ENCODE measurements at places on chromosomes 4 and X. TPM values are rescaled to one million over a fixed set of nuclear protein-coding genes. Genes with fewer than 3 reads are reported as not detected.
A peak's percentile ranks its signal among the peaks of the same experiment; 100 is the strongest.

GRCh38 chr4:31877429-31877828 is 1157.3 kb downstream of the PCDH7 start:
- no peaks in the 10 kb centered on the region for H3K4me1 ChIP-seq
- no peak overlapping the region for H3K27ac ChIP-seq
- no peak for DNase-seq
- no peaks in the 10 kb centered on the region for H3K36me3 ChIP-seq
- H3K4me3 ChIP-seq = no peak overlapping the region

DNA sequence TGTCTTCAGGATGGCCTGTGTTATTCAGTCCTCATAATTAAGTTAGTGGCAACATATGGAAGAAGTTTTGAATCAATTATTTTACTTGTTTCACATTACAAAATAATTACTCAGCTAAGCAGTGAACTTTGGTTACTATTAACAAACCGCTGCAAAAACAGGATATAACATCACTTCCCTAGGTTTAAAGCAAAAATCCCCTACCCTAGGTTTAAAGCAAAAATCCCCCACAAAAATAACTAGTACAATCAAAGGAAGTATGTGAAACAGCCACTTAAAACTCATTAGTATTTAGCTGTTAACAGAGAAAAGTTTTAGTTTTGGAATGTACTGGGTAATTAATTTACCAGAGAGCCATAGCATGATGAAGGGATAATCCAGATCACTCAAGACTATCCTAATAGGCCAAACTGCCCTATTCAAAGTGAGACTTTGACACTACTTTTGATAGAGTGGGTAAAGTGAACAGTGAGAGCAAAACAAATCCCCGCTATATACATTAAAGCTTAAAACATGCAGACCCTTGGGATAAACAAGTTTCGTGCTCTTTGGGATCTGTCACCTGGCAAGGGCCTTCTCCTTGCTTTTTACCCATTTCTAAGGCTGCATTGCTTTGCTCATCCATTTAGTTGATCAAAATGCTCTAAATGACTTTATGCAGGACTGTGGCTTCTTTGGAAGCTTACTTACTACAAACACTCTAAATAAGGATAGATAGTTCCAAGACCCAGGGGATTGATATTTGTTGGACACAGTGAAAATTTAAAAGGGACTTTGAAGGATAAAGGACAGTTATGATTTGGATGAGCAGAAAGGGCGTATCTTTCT is 36.4 kb upstream of the GPR174 start:
- no peak overlapping the region for H3K27ac ChIP-seq
- no peaks in the 10 kb centered on the region for H3K27me3 ChIP-seq
- DNase-seq = no peak
- H3K36me3 ChIP-seq = no peaks in the 10 kb centered on the region

DNA sequence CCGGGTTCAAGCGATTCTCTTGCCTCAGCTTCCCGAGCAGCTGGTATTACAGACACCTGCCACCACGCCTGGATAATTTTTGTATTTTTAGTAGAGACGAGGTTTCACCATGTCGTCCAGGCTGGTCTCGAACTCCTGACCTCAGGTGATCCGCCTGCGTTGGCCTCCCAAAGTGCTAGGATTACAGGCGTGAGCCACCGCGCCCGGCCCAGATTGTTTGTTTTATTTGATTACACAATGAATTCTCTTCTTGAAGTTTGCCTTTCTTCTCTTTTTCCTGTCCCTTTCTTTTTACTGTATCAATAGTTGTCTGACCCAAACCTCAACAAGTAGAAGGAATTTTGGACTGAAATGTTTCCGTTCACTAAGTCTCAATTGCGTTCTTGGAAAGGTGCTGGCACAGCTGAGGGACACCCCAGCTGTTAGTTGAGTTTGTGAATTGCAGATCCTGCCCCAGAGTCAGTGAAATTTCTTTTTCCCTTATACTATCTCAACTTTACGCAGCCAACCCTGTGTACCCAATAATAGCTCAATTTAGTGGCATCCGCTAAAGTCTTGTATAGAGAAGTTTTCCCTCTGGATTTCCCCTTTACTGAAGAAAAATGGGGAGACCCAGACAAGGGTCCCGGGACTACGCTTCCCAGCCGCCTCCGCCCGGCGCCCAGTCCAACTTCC is 639 bp upstream of the MTM1 start:
- no peak overlapping the region for H3K4me3 ChIP-seq
- H3K27me3 ChIP-seq = no peaks in the 10 kb centered on the region
- H3K36me3 ChIP-seq = no peaks in the 10 kb centered on the region
- H3K27ac ChIP-seq = no peak overlapping the region

DNA sequence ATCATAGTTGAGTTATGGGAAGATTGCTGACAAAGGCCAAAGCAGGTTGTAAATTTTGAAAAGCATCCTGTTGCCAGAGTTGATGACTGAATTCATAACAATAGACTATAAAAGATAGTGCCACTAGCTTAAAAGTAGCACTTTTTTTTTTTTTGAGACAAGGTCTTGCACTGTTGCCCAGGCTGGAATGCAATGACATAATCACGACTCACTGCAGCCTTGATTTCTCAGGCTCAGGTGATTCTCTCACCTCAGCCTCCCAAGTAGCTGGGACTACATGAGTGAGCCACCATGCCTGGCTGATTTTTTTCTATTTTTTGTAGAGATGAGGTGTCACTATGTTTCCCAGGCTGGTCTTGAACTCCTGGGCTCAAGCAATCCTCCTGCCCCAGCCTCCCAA is 122.7 kb downstream of the SPOCK3 start:
- DNase-seq = no peak
- H3K4me1 ChIP-seq = no peaks in the 10 kb centered on the region
- no peaks in the 10 kb centered on the region for H3K27me3 ChIP-seq
- no peaks in the 10 kb centered on the region for H3K36me3 ChIP-seq

GRCh38 chr4:67393007-67393406 is 152.3 kb downstream of the CENPC start:
- DNase-seq = no peak
- no peak overlapping the region for H3K27ac ChIP-seq
- H3K27me3 ChIP-seq = no peaks in the 10 kb centered on the region
- no peaks in the 10 kb centered on the region for H3K36me3 ChIP-seq
- H3K4me3 ChIP-seq = no peak overlapping the region
- H3K4me1 ChIP-seq = no peaks in the 10 kb centered on the region

GRCh38 chrX:43969504-43970501 is 3.4 kb downstream of the NDP start:
- H3K27ac ChIP-seq = no peak overlapping the region
- no peaks in the 10 kb centered on the region for H3K4me1 ChIP-seq
- no peak overlapping the region for H3K4me3 ChIP-seq
- no peak for DNase-seq

The GUCY1B1 gene
- 7.8 TPM for total RNA-seq

GRCh38 chr4:182878633-182879495 is 38.3 kb downstream of the DCTD start:
- H3K27ac ChIP-seq = no peak overlapping the region
- no peak for DNase-seq
- no peaks in the 10 kb centered on the region for H3K27me3 ChIP-seq
- no peaks in the 10 kb centered on the region for H3K36me3 ChIP-seq
- peaks cover 10% of the 10 kb centered on the region for H3K4me1 ChIP-seq
- H3K4me3 ChIP-seq = no peak overlapping the region

GRCh38 chrX:20267931-20268701 is 1.4 kb upstream of the RPS6KA3 start:
- H3K36me3 ChIP-seq = no peaks in the 10 kb centered on the region
- H3K4me1 ChIP-seq = no peaks in the 10 kb centered on the region
- peak; percentile 69 for DNase-seq
- H3K27me3 ChIP-seq = no peaks in the 10 kb centered on the region

The ENPP6 gene
- total RNA-seq = not detected

DNA sequence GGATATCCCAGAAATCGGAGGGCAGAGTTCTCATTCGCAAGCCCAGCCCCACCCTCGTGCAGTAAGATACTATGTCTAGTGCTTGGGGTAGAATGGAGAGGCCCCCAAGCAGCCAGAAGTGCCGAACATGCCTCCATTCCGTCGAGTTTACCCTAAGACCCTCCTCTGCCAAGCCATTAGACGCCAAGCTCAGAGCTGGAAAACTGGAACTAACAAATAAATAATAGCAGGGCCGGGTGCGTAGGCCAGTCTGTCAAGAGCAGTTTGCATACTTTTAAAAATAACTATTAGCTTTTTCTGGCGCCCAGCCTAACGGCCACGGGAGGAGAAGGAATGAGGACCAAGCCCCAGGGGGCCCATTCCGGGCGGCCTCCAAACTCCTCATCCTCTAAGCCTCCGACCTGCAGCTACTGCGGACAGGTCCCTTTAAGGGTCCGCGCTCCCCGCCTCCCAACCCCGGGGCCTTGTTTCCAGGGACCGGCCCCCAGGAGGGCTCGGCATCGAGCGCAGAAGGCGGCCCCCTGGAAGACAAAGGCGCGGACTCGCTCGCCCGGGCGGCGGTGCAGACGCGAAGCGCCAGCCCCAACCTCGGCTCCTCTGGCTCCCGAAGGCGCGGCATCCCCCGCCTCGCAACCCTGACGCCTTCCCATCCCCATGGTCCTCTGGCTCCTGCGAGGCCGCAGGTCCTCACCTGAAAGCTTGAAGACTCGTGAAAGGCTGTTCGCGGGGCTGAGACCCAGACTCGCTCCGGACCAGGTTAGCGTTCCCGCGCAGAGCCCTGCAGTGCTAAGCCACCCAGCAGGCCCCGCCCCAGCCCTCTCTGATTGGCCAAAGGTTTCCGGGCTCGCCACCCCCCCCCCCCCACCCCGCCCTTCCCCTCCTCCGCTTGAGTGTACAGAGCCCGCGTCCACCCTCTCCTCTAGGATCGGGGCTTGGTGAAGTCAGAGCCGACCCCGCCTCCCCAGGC is at the start of gene TMSB15A:
Gene TMSB15A, minus strand, starts transcription at position 765 of the 967 bp plus-strand sequence.
- no peaks in the 10 kb centered on the region for H3K27me3 ChIP-seq
- peak; percentile 70 for DNase-seq
- H3K36me3 ChIP-seq = no peaks in the 10 kb centered on the region
- peak within 1 kb of the TSS; percentile 8 for H3K4me3 ChIP-seq
- H3K27ac ChIP-seq = no peak within 1 kb of the TSS
- H3K4me1 ChIP-seq = peaks cover 3% of the 10 kb centered on the region

- DNase-seq = no peak
- H3K27ac ChIP-seq = no peak overlapping the region
- H3K4me1 ChIP-seq = no peaks in the 10 kb centered on the region
- no peak overlapping the region for H3K4me3 ChIP-seq
Measured at GRCh38 chr4:88435987-88436693, 20.8 kb upstream of the HERC5 start.

DNA sequence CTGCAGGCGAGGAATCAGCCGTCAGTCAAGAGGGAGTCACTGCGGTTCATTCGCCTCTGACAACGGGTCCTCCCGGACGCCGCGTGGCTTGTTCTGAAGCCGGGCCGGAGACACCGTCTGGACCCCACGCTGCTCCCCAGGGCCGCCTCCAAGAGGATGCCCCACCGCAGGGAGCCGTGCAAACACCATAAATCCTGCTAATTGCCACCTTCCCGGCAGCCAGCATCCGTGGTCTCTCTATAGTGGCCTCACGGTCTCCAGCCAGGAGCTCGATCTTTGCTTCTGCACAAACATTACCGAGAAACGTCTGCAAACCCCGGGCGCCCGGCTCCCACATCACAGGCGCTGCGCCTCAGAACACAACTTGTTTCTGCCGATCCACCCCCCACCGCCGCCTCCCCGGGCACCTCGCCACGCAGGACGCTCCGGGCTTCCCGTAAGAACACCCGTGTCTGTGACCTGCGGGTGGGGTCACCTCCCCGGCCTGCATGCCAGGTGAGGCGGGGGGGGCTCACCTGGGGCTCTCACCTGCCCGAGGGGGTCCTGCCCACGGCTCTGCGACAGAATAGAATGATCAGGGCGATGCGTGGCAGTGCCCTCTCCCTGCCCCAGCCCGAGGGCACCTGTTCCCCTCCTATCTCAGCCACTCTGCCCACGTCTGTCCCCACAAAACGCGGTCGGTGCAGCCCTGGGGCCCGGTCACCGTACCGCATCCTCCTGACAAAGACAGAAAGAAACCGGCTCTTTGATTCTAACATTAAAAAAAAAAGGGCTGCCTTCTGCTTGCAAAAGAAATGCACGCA is 32.4 kb upstream of the PPP2R3B start:
- DNase-seq = no peak
- no peak overlapping the region for H3K4me3 ChIP-seq
- no peaks in the 10 kb centered on the region for H3K4me1 ChIP-seq
- H3K36me3 ChIP-seq = no peaks in the 10 kb centered on the region
- no peak overlapping the region for H3K27ac ChIP-seq

DNA sequence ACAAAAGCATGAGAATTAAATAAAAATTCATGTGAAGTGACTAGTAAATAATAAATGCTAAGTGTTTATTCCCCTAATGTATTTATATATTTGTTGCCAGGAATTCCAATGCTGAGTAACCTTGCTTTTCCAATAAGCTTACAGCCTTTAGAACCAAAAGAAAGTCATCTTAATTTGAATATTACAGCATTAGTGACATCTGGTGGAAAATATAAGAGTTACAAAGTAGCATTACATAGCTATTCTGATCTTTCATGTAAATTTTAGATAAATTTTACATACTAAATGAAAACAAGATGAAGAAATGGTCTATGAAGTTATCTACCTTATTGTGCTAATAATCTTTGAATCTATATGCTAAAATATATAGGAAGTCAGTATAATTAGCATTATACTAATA is 10.4 kb downstream of the MAD2L1 start:
- H3K27me3 ChIP-seq = no peaks in the 10 kb centered on the region
- H3K4me3 ChIP-seq = no peak overlapping the region
- no peaks in the 10 kb centered on the region for H3K36me3 ChIP-seq
- no peaks in the 10 kb centered on the region for H3K4me1 ChIP-seq
- no peak overlapping the region for H3K27ac ChIP-seq

The ARHGEF6 gene
- 7.8 TPM for total RNA-seq

DNA sequence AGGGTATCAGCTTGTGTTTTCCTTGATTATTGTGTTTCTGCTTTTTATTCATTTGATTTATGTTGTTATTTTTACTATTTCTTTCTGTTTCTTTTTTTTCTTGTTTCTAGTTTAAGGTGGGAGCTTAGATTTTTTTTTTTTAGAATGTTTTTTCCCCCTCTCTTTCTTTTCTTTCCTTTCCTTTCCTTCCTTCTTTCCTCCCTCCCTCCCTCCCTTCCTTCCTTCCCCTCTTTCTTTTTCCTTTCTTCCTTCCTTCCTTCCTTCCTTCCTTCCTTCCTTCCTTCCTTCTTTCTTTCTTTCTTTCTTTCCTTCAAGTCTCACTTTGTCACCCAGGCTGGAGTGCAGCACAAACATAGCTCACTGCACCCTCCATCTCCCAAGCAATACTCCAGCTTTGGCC is 31.4 kb upstream of the PRDM8 start:
- H3K27me3 ChIP-seq = no peaks in the 10 kb centered on the region
- H3K27ac ChIP-seq = no peak overlapping the region
- no peak for DNase-seq
- no peak overlapping the region for H3K4me3 ChIP-seq
- H3K36me3 ChIP-seq = no peaks in the 10 kb centered on the region

GRCh38 chr4:152363086-152363485 is 172.8 kb downstream of the FBXW7 start:
- no peak overlapping the region for H3K27ac ChIP-seq
- H3K4me1 ChIP-seq = no peaks in the 10 kb centered on the region
- no peaks in the 10 kb centered on the region for H3K36me3 ChIP-seq
- H3K4me3 ChIP-seq = no peak overlapping the region
- no peak for DNase-seq
